ENCODE measurements at places on chromosomes 4 and X.

GRCh38 chr4:90992213-90992612 is 865.0 kb downstream of the CCSER1 start:
- no peak for DNase-seq

DNA sequence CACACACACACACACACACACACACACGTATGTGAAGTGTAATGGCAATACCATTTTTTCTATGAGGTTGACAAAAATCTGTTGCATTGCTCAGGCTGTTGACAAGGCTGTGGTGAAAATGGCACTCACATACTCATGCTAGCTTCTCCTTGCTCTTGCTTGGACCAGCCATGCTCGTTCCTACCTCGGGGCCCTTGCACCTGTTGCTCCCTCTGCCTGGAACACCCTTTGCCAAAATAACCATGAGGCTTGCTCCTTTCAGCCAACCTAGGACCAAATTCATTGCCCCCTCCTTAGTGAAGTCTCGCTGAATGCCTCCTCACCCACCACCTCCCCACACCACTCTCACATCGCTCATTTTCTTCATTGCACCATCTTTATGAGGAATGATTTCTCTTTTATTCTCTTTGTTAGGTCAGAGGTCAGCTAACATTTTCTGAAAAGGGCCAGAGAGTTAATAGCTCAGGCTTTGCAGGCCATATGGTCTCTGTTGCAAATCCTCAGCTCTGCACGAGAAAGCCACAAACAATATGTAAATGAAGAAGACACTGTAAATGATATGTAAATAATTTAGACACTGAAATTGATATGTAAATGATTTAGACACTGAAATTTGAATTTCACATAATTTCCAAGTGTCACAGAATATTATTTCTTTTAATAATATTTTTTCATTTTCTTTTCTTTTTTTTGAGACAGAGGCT is 13.3 kb downstream of the SLC38A5 start:
- no peak for DNase-seq

GRCh38 chrX:154380153-154380552 is 1.1 kb downstream of the EMD start:
- no peak for DNase-seq

DNA sequence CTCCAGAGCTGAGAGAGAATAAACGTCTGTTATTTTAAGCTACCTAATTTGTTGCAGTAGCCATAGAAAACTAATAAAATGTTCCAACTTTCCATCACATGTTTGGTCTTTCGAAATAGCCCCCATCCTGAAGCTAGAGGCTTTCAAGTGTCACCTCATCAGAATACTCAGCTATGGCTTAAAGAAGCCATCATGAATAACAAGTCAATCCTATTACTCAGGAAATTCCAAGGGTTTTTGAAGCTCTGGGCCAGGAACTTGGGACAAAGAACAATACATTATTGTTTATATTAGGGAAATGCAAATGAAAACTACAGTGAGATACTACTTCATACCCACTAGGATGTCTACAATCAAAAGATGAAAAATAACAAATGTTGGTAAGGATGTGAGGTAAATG is 42.2 kb downstream of the TBCK start:
- no peak for DNase-seq

DNA sequence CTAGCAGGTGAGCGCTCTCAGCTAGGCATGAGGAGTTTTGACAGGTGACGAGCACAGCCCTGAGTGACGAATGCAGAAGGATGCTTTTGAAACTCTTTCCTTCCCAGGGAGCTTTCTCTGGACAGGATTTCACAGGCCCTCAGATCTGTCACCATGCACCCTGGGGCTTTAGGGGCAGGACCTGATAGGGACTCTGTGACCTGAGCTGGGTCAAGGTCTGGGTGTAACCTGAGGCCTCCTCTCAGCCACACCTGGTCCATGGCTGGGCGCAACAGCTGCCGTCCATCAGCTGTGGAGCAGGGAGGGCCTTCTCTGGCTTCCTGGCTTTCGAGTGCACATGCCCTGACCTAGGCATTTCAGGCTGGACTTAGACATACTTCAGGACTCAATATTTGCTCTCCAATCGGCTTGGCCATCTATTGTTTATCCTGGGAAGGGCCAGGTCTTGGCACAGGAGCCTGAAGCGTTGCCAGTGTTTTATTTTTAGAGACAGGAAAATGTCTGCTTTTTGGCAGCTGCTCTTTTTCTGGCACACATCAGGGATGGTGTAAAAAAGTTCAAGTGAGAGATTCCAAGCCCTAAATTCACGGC is 56.4 kb downstream of the C4orf51 start:
- no peak for DNase-seq

GRCh38 chr4:5758741-5759140 is 47.7 kb downstream of the EVC start:
- no peak for DNase-seq

DNA sequence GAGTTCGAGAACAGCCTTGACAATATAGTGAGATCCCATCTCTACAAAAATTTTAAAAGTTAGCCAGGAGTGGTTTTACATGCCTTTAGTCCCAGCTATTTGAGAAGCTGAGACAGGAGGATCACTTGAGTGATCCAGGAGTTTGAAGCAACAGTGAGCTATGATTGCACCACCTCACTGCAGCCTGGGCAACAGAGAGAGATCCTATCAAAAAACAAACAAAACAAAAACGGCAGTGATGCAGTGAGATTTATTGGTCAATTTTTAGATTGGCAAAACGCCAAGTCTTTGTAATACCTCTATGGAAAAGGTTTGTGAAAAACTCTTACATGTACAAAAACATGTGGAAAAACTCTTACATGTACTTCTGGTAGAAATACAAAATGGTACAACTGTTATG is 91.3 kb downstream of the PTPN13 start:
- no peak for DNase-seq

- DNase-seq = no peak
Measured at GRCh38 chr4:128955751-128956150, 137.6 kb downstream of the SCLT1 start.

- no peak for DNase-seq
Measured at GRCh38 chr4:143617994-143618679, 82.3 kb downstream of the FREM3 start.

- DNase-seq = no peak
Measured at GRCh38 chrX:12065251-12065650, 73.0 kb upstream of the FRMPD4 start.

DNA sequence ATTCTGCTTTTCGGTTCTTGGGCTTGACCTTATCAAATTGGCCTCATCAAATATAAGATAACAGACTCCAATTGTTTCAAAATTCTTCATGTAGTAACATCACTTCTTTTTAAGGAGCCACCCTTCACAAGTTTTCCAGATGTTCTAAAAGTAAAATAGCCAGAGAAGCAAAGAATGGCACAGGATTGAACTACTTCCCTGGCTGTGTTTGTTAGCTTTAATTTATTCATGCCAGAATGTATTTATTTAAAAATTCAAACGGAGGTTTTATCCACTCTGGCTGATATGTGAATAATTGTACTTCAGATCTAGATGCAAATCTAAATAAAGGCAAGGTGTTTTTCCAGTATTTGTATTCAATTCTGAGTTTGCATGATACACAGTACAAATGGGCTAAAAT is 581.3 kb upstream of the TENM3 start:
- DNase-seq = no peak

DNA sequence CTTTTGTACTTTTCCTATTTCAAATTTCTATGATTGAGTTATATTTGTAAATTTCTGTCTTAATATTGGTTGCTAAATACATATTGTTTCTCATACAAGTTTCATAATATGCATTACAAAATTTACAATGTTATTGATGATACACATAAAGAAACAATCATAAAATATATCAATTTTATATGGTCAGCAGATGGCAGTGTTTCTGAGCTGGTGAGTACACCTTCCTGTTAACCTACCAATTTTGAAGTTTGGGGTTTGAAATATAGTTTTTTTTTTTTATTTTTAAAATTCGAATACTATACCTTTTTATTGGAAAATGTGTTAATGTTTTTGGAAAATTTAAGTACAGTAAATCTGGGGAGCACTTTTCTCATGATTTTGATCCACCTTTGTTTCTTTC is 1953.1 kb upstream of the ADGRL3 start:
- no peak for DNase-seq

DNA sequence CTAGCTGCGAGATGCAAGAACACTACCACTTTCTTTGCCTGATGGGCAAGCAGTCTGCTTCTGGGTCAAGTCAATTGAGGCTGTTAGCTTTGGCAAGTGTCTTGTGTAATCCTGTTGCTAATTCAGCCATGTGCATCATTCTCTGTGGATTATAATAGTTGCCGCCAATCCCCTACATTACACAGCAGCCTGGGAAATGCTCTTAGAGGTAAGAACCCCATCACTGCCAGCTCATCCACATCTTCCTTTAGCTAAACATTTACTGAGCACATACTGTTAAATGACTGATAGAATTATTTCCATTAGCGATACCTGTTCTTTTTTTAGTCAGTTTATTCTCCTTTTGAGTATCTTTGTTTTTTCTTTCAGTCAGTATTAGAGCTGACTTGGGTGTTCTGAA is 116.2 kb downstream of the CBR4 start:
- no peak for DNase-seq

DNA sequence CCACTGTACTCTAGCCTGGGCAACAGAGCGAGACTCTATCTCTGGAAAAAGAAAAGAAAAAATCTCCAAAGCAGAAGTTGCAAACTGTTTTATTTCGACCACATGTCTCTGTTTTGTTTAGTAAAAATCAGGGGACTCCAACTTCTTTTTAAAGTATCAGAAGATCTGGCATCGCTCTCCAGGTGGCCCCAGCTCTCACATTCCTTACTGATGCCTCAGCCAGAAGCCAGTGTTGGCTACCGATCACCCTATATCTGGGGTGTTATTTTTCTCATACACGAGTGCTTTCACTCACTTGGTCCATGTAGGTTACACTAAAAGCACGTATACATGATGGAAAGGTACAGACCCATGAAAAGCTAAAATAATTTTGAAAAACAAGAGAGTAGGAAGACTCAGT is 8.3 kb downstream of the MPP1 start:
- no peak for DNase-seq

GRCh38 chrX:45799576-45799975 is 598.9 kb upstream of the DIPK2B start:
- DNase-seq = no peak

DNA sequence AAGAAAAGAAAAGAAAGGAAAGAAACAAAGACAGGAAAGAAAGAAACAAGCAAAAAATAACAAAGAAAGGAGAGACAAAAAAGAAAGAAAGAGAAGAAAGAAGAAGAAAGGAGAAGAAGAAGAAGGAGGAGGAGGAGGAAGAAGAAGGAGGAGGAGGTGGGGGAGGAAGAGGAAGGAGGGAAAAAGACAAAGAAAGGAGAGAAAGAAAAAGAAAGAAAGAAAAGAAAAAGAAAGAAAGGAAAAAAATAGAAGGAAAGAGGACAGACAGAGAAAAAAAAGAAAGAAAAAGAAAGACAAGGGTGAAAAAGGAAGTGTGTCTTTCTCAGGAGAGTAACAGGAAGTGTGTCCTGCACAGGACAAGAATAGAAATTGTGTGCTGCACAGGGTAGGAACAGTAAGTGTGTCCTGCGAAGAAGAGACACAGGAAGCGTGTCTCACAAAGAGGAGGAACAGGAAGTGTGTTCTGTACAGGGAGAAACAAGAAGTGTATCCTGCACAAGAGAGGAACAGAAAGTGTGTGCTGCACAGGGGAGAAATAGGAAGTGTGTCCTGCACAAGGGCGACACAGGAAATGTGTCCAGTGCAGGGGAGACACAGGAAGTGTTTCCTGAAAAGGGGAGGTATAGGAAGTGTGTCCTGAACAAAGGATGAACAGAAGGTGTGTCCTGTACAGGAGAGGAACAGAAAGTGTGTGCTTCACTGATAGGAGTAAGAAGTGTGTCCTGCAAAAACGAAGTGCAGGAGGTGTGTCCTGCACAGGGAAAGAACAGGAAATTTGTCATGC is 101.2 kb downstream of the ARSF start:
- DNase-seq = no peak

- no peak for DNase-seq
Measured at GRCh38 chr4:168658751-168659150, 161.9 kb downstream of the PALLD start.

GRCh38 chrX:47194194-47194787 is 662 bp downstream of the UBA1 start:
- no peak for DNase-seq

DNA sequence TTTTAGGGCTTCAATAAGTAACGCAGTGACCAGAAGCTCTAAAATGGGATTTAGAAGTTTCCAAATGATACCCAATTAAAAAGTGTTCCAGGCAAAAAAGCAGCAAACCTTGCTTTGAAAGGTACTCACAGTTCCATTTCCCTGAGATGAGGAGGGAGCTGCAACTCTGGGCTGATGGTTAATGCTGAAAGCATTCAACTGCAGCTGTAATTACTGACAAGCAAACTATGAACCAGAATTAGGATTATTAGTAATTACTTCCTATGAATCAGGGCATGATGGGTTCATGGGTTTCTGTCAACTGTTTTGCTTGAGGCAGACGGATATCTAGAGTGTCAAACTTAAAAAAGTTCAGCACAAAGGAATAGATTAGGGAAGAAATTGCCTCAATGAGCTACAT is 357.4 kb downstream of the STIM2 start:
- no peak for DNase-seq

DNA sequence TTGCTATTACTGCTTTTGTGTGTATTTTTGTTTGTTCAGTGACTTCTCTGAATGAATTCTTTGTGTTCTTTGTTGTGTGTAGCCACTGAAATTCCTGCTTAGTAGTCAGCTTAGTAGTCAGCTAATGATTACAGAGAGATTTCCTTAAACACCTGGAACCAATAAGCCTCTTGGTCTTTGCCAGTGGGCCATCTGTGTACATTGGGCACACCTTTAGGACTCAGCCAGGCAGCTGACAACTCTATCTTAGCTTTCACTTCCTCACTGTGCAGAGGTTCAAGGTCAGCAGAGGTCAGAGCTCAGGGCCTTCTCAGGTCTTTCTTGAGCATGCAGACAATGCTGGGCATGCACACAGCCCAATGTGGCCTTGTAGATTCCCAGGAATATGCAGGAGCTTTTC is 59.3 kb downstream of the RWDD4 start:
- DNase-seq = no peak

DNA sequence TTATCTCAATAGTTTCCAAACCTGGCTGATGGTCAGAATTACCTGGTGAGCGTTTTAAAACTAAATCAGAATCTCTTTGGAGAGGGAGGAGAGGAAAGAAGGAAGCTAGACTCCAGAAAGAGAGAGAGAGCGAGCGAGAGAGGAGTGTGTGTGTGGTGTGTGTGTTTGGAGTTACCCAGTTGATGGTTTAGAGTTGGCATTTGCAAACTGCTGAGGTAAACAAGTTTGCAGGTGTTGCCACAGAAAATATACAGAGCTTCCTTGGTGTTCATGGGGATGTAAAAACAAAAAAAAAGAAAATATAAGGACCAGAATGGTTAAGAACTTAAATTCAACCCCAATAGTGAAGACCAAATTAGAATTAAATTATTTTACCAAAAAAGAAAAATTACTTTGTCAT is 26.4 kb upstream of the LAP3 start:
- no peak for DNase-seq

GRCh38 chr4:26557164-26557563 is 26.7 kb upstream of the TBC1D19 start:
- no peak for DNase-seq

- no peak for DNase-seq
Measured at GRCh38 chr4:17120761-17121160, 222.3 kb upstream of the LDB2 start.

- DNase-seq = no peak
Measured at GRCh38 chr4:141124224-141124623, 9.0 kb downstream of the RNF150 start.

GRCh38 chrX:133676344-133677122 is 261.2 kb upstream of the GPC4 start:
- no peak for DNase-seq

All from stimulated activated CD8-positive, alpha-beta memory T cell treated with anti-CD3 and anti-CD28 coated beads, Interleukin-7, amount 100 ng/mL, for 1 hour (primary cell).